Natural killer cell (primary cell): ENCODE measurements at places on chromosomes 11 and 22. TPM values are rescaled to one million over a fixed set of nuclear protein-coding genes. Genes with fewer than 3 reads are reported as not detected.

The OR5T3 gene
- total RNA-seq: not detected

- no peak for DNase-seq
These were observed 17.2 kb upstream of the OR5B21 start for GRCh38 chr11:58525037-58525614.

The BTBD18 gene
- total RNA-seq: not detected

DNA sequence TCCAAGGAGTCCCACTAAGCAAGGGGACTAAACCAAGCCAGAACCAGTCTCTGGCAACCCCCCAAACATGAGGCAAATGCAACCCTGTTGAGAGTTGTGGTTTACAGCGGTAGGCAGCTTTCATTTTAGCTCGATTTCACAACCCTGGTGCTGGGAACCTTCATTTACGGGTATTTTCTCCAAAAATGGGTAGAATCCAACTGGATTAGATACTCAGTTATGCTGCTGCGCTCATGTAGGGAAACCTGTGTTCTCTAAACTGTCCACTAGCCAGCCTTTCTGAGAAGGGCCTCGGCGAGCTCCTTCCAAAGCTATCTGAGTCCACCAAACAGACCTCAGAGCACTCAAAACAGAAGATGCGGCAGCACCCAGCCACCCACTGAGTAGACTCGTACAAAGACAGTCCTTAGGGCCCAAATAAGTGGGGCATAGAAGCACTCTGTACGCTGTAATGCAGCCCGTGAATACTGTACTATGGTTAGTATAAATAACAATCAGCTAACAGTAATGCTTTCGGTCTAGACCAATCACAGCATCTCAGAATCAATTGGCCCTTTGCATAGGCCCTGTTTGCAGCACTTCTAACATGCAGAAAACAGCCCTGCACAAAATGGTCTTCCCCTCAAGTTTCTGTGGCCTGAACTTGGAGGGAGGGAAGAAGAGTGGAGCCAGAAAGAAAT is 104.7 kb downstream of the ETS1 start:
- DNase-seq: no peak

DNA sequence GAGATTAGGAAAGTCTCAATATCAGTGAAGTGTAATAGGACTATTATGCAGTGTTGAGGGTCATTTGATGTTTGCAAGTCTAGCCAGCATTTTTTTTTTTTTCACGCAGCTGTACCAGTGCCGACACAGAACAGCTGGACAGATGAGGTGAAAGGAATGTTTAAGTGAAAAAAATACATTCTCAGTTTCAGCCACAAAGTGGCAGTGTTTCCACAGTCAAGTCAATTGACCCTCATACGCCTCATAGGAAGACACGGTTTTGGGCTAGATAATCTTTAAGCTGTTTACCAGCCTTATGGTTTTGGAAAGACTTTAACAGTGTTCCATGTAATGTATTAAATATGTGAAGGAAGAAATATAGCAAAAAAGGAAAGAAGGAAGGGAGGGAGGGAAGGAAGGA is 349.9 kb upstream of the ANO3 start:
- no peak for DNase-seq

DNA sequence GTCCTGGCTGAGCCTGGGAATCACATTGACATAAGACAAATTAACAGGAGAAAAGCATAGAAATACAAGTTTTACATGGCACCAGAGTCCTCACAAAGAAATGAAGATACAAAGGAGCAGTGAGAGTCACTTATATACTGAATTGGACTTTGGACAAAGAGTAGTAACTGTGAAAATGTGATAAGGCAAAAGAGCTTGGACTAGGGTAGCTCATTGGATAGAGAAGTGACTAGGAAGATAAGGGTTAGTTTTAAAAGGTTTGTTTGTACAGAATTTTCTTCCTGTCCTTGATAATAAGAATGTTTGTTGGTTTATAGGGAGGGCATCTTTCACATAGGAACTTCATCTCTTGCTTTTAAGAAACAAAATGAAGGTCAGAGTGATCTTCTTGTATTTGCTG is 17.9 kb upstream of the NUCB2 start:
- no peak for DNase-seq

DNA sequence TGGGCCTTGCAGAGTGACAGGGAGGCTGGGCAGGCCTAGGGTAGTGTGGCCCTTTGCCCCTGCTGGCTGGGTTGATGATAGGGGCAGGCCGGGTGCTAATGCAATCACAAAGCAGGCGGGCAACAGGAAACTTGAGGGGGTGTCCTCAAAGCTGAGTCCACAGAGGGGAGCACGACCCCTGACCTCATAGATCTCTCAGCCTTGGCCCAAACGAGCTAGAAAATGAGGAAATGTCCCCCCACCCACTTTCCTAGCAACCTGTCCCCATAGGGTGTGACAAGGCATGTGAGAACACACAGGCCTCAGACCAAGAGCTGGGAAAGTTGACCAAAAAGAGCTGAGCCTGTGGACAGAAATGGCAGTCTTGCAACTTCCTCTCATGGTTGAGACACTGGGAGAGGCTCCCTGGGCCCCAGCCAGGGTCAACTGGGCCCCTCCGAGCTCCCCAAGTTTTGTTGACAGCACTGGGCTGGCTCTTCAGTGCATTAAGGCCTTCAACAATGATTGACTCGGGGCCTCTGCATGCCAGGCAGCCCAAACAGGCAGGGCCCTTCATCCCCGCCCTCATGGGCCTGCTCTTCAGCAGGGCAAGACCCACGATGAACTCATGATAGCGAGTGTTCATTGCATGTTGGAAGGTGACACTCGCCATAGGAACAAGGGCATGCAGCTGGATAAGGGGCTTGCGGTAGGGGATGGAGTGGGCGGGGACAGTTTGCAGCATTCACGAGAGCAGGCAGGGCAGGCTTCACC is 9.8 kb upstream of the SPI1 start:
- no peak for DNase-seq

DNA sequence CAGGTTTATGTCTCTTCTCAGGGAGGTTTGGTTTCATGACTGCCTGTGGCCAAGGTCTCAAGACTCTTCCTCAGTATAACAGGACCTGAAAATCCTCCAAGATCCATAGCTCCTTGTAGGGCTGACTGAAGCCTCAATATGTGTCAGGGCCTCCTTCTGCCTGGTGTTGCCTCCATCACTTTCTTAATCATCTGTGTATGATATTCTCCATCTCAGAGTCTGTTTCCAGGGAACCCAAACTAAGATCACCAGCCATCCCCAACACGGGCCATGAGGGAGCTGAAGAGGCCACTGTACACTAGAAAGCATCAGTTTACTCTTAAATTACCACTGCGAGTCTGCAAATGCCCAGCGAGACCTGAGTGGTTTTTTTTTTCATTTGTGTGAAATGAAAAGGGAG is 17.7 kb downstream of the GGTLC2 start:
- no peak for DNase-seq
